ENCODE measurements at places on chromosomes 11 and 22. TPM values are rescaled to one million over a fixed set of nuclear protein-coding genes. Genes with fewer than 3 reads are reported as not detected.

- H3K4me1 ChIP-seq, result peaks cover 38% of the 10 kb centered on the region
- no peaks in the 10 kb centered on the region for H3K27me3 ChIP-seq
- no peak overlapping the region for H3K27ac ChIP-seq
- no peaks in the 10 kb centered on the region for H3K36me3 ChIP-seq
- no peak for DNase-seq
Observed at GRCh38 chr11:111938687-111939160, 1.6 kb downstream of the DIXDC1 start.

- H3K36me3 ChIP-seq, result no peaks in the 10 kb centered on the region
- H3K27ac ChIP-seq, result no peak overlapping the region
- no peak overlapping the region for H3K4me3 ChIP-seq
- H3K4me1 ChIP-seq, result no peaks in the 10 kb centered on the region
- H3K27me3 ChIP-seq, result no peaks in the 10 kb centered on the region
Observed at GRCh38 chr11:119460582-119460981, 37.6 kb upstream of the THY1 start.

DNA sequence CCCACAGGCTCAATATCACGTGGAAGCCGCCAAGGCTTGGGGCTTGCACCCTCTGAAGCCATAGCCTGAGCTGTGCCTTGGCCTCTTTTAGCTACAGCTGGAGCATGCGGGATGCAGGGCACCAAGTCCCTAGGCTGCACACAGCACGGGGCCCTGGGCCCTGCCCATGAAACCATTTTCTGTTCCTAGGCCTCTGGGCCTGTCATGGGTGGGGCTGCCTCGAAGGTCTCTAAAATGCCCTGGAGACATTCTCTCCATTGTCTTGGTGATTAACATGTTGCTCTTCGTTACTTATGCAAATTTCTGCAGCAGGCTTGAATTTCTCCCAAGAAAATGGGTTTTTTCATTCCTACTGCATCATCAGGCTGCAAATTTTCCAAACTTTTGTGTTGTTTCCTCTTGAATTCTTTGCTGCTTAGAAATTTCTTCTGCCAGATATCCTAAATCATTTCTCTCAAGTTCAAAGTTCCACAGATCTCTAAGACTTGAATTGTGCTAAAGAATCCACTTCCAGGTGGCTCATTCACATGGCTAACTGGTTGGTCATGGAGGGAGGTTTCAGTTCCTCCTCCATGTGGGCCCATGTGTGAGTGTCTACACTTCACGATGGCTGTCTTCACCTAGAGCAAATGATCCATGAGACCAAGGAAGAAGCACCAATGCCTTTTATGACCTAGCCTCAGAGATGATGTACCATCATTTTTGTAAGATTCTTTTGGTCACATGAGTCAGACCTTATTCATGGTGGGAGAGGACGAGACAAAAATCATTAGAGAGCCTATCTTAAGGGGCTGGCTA, 7.4 kb upstream of the CREBZF start:
- H3K36me3 ChIP-seq, result no peaks in the 10 kb centered on the region
- H3K27me3 ChIP-seq, result no peaks in the 10 kb centered on the region
- H3K4me3 ChIP-seq, result no peak overlapping the region
- no peak for DNase-seq
- H3K4me1 ChIP-seq, result no peaks in the 10 kb centered on the region
- no peak overlapping the region for H3K27ac ChIP-seq

DNA sequence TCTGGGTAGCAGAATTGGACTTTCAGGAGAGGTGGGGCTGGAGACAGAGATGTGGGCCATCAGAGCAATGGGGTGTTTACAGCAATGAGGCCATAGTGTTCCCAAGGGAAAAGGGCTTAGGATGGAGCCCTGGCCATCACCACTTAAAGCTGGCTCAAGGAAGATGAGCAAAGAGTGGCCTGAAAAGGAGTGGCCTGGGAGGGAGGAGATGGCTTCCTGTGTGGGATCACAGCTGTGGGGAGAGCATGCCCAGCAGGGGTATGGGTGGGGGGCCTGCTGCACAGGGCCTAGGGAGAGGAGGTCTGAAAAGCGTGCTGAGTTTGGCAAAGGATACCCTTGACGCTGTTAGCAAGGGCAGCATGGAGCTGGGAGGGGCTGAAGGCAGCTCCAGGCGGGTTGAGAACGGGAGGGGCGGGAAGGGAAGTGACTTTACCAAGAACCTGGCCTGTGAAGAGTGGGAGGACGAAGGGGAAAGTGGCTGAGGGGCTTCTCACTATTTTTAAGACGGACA, 13.9 kb downstream of the LRRC32 start:
- no peaks in the 10 kb centered on the region for H3K27me3 ChIP-seq
- no peak for DNase-seq
- no peak overlapping the region for H3K27ac ChIP-seq

- no peaks in the 10 kb centered on the region for H3K36me3 ChIP-seq
- H3K27me3 ChIP-seq, result no peaks in the 10 kb centered on the region
- DNase-seq, result no peak
- no peak overlapping the region for H3K27ac ChIP-seq
- peaks cover 2% of the 10 kb centered on the region for H3K4me1 ChIP-seq
- no peak overlapping the region for H3K4me3 ChIP-seq
Observed at GRCh38 chr11:109426442-109427240, 4.7 kb downstream of the C11orf87 start.

DNA sequence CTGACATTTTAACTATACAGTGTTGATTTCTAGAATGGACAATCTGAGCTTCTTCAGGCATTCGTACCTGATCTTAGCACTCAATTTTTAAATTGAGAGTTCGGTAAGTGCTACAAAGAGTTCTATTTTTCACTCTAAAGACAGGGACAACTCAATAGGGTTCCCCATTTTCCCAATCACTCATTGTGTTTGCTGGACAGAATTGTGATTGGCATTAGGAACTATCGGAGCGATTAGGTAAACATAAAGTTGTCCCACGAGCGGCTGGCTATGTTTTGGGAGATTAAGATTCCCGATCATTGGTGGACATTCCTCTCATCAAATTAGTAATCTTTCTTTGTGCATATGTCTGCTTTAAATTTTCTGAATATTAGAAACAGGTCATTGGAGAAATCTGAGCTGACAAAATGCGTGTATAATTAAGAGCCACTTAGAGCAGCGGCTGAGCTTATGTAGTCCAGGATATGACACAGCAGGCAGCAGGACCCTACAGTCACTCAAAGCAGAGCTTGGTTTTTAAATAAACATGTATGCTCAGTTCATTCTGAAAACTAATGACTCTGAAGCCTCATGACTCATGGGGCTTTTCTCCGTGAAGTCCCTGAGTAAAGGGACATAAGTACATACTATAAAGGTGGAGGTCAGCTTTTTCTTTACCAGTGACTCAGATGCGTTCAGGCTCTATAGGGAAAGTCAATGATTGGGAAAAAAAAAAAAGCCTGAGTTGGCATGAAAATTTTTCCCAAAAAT, 109.4 kb downstream of the GRIA4 start:
- H3K36me3 ChIP-seq, result no peaks in the 10 kb centered on the region
- no peaks in the 10 kb centered on the region for H3K27me3 ChIP-seq
- no peak for DNase-seq
- no peak overlapping the region for H3K27ac ChIP-seq
- H3K4me1 ChIP-seq, result no peaks in the 10 kb centered on the region
- H3K4me3 ChIP-seq, result no peak overlapping the region

DNA sequence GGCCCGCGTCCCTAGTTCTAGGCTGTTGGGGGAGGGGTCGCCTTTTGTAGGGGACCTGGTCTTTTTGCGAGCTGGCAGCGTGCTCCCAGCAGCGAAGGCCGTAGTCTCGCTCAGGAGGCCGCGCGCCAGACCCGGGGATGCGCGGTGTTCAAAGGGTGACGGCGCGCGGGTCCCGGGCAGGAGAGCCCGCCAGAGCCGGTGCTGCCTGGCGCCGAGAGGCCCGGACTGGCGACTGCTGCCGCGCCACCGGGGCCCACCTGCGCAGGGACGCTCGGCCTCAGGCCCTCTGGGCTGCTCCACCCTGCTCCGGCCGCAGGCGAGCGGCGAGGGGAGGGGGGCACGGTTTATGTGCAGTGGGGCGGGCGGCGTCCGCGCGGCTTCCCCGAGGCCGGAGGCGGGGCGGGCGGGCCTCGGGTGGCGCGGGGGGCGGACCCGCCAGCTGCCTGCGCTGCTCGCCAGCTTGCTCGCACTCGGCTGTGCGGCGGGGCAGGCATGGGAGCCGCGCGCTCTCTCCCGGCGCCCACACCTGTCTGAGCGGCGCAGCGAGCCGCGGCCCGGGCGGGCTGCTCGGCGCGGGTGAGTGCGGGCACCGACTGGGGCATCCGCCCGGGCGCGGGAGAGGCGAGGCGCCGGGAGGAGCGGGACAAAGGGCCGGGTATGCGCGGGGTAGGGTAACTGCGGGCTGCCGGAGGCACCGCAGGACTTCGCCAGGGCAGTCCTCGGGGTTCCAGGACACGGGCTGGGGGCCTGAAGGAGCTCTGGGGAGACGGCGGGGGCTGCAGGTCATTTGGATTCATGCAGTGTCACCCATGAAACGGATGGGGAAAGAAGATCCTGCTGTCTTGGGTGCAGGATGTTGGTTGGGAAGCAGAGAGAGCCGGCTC, at the start of gene PRSS23:
Gene PRSS23, plus strand, starts transcription at position 467 of the 884 bp plus-strand sequence. CDS start 7,102 bp downstream, outside the sequence.
- peak within 1 kb of the TSS; percentile 35 for H3K4me3 ChIP-seq
- peaks cover 3% of the 10 kb centered on the region for H3K27me3 ChIP-seq
- peaks cover 13% of the 10 kb centered on the region for H3K4me1 ChIP-seq
- peak within 1 kb of the TSS; percentile 4 for H3K27ac ChIP-seq

GRCh38 chr22:49147617-49148175, 680.0 kb downstream of the BRD1 start:
- no peaks in the 10 kb centered on the region for H3K4me1 ChIP-seq
- H3K27ac ChIP-seq, result no peak overlapping the region
- H3K4me3 ChIP-seq, result no peak overlapping the region
- no peaks in the 10 kb centered on the region for H3K36me3 ChIP-seq
- DNase-seq, result no peak
- H3K27me3 ChIP-seq, result no peaks in the 10 kb centered on the region

DNA sequence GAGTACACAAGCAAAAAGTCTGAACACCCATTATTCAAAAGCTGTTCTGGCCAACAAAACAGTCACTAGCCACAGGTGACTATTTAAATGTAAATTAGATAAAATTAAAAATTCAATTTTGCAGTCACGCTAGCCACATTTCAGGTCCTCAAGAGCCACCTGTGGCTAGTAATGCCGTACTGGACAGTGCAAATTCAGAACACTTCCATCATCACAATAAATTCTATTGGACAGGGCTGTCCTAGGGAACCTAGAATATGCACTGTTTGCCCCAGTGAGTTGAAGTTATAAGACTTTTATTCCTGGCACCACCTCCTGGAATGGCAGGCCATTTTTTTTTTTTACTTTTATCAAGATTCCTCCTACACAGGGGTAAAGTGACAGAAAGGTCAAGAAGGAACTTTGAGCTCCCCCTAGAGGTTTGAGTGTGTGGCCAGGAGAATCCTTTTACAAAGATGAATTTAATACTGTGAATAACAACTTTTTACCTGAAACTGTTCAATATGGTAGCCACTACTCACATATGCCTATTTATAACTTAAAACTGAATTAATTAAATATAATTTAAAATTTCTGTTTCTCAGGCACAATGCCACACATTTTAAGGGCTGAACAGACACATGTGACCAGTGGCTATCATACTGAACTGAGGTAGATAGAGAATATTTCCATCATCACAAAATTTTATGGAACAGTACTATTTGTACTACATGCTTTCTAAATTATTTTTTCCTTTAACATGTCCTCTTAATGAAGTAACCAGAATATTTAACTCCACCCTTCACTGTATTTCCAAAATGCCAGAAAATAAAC, 6.5 kb downstream of the MSANTD2 start:
- H3K36me3 ChIP-seq, result no peaks in the 10 kb centered on the region
- H3K27ac ChIP-seq, result no peak overlapping the region
- no peaks in the 10 kb centered on the region for H3K27me3 ChIP-seq
- H3K4me3 ChIP-seq, result no peak overlapping the region

GRCh38 chr11:33879375-33879774, 12.5 kb downstream of the LMO2 start:
- no peaks in the 10 kb centered on the region for H3K4me1 ChIP-seq
- no peak overlapping the region for H3K27ac ChIP-seq
- H3K4me3 ChIP-seq, result no peak overlapping the region
- no peaks in the 10 kb centered on the region for H3K36me3 ChIP-seq
- no peak for DNase-seq

DNA sequence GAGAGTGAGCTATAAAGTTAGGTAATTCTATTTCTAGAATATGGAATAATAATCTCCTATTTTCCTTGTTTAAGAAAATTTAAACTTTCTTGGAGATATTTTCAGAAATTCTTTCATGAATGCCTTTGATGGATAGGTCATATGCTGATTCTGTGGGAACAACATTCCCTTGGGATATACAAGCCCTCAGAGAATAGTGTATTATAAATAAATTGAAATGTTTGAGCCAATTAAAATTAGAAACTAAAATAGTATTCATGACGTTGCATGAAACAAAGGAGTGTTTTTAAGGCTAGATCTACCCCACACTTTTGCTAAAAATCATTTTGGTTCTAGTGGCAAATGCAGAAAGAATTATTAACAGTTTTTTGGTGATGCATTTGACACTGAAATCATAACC, 269.3 kb upstream of the ANO3 start:
- DNase-seq, result no peak
- no peaks in the 10 kb centered on the region for H3K4me1 ChIP-seq
- no peaks in the 10 kb centered on the region for H3K36me3 ChIP-seq
- no peak overlapping the region for H3K27ac ChIP-seq

- DNase-seq, result no peak
- no peak overlapping the region for H3K27ac ChIP-seq
- peaks cover 13% of the 10 kb centered on the region for H3K36me3 ChIP-seq
- no peaks in the 10 kb centered on the region for H3K27me3 ChIP-seq
- H3K4me3 ChIP-seq, result no peak overlapping the region
- H3K4me1 ChIP-seq, result no peaks in the 10 kb centered on the region
Observed at GRCh38 chr11:44236296-44236695, 73.6 kb downstream of the ALX4 start.

TPBGL gene
- total RNA-seq, result not detected

OR4D5 gene
- total RNA-seq, result not detected

MMP11 gene
- 0.33 TPM for total RNA-seq

SLC22A24 gene
- 0.59 TPM for total RNA-seq

TRPC6 gene
- 0.17 TPM for total RNA-seq

CD3G gene
- 0.84 TPM for total RNA-seq

MAJIN gene
- not detected for total RNA-seq

CCDC83 gene
- not detected for total RNA-seq

C11orf97 gene
- total RNA-seq, result not detected

IL17REL gene
- under 0.01 TPM for total RNA-seq

CFL1 gene
- total RNA-seq, result 186 TPM
